Astrocyte (in vitro differentiated cells and primary cell): ENCODE measurements at places on chromosomes 6 and 20.
A peak's percentile ranks its signal among the peaks of the same experiment; 100 is the strongest.

DNA sequence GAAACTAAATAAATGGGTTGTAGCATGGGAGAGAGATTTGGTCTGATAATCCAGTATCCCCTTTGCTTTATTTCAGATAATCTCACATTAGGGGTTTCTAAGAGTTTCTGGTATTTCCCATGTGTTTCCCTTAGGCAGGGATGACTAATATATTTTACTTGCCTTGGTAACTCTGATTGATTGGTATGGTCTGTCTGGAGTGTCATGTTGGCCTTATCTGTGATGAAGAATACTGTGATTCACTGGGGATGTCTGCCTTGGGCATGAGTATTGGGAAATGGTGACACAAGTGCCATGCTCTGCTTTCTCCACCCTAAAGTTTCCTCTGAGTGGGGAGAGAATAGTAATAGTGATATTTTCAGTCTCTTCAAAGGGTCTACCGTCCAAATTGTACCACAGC, 10.1 kb downstream of the SLC22A2 start:
- peak; percentile 73 for DNase-seq

DNA sequence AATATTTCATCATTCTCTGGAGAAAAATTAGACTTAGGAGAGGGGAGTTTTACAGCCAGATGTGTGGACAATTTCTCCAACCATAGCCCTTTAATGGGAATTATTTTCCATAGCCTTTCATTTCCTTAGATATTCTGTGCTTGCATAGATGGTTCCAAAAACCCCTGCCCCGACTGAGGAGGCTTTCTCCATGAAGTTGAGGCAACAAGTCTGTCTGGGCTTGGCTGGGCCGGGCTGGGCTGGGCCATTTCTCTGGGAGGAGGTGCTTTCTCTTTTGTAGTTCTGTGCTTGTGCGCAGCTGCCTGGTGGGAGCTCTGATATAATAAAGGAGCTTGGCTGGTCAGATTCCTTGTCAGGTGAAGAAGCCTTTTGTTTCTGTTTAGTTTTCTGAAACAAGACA, 71.4 kb downstream of the SOBP start:
- no peak for DNase-seq

DNA sequence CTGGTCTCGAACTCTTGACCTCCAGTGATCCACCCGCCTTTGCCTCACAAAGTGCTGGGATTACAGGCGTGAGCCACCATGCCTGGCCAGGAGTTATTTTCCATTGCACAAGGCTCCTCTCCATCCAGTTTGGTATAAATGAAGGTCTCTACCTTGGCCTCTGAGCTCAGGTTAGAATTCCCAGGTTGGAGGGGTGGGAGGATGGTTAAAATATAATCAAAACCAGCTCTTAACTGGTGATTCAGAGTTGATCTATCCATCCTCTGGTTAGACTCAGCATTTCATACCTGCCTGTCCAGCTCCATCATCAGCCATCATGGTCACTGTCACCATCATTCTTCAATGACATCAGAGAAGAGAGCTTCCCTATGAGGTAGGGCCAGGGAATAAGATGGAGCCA, 2.6 kb upstream of the SLC22A7 start:
- no peak for DNase-seq

DNA sequence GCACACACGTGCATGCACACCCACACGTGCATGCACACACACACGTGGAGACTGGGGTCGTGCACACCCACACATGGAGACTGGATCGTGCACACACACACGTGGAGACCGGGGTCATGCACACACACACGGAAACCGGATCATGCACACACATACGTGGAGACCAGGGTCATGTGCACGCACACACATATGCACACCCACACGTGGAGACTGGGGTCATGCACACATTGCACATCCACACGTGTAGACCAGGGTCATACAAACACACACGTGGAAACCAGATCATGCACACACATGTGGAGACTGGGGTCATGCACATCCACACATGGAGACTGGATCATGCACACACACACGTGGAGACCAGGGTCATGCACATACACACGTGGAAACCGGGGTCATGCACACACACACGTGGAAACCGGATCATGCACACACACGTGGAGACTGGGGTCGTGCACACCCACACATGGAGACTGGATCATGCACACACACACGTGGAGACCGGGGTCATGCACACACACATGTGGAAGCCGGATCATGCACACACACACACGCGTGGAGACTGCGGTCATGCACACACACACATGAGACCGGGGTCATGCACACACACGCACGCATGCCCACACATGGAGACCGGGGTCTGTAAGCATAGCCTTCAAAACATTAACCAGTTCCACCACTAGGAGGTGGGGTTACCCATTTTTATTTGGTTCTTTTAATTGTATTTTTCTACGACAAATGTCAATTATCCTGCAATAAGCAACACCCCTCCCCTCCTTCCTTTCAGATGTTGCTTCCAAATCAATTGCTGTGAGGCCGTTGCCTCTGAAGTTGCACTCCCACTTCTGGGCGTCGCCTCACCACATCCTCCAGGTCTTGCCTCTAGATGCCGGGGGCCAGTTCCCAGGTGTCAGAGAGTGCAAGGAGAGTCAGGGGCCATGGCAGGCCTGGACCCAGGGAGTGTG, 95.8 kb downstream of the TMEM242 start:
- DNase-seq: no peak

GRCh38 chr20:55582498-55582897, 422.8 kb downstream of the CBLN4 start:
- DNase-seq: no peak

DNA sequence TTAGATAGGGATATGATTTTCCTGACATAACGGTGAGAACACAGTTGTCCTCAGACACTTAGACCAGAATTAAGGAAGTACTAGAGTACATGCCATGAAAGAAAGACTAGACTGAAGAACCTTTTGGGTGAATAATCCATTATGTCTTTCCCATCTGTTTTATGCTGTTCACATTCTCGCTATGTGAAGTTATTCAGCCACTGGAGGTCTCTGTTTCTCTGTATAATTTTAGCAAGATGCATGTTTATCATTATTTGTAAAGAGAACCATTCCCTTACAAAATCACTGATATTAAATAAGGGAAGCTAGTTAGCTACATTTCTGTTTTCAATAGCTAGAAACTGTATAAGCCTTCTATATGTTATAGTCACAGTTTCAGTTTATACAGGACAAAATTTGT, 391.9 kb downstream of the CD109 start:
- no peak for DNase-seq

DNA sequence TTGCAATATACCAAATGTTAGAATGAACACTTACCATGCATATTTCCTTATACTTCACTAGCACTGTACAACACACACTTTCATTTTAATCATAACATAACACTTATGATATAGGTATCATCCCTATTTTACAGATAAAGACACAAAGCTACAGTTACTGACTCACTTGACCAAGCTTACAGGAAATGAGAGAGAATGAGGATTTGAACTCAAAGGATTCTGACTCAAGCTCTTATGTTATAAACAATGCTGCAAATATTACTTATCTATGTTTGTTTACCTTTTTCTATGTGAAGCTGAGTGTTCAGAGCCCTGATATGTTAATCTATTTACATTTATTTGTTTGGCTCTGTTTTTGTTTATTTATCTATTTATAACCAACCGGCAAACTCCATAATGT, 245.4 kb downstream of the PTPRK start:
- DNase-seq: peak; percentile 60
